Mesenchymal stem cell (in vitro differentiated cells and primary cell): ENCODE measurements at places on chromosomes 6 and 20.
A peak's percentile ranks its signal among the peaks of the same experiment; 100 is the strongest.

- DNase-seq, result no peak
These were observed 29.9 kb upstream of the PRDM1 start for GRCh38 chr6:106056060-106056745.

DNA sequence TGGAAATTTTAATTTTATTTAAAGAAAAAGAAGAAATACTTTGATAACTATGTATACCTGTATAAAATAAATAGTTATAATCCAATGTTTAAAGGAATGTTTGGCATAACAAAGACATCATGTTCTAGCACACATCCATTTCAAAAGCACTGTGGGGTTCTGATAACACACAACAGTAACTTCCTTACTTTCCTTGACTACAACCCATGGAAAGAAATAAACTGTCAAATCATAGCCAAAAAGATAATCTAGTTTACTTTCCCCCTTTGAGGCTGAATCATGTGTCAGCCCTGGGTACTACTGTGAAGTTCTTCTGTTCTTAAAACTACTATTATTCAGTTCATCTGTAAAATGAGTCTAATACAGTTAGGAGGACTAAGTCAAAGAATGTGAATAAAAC lies 61.4 kb upstream of the PKIB start:
- DNase-seq, result no peak

DNA sequence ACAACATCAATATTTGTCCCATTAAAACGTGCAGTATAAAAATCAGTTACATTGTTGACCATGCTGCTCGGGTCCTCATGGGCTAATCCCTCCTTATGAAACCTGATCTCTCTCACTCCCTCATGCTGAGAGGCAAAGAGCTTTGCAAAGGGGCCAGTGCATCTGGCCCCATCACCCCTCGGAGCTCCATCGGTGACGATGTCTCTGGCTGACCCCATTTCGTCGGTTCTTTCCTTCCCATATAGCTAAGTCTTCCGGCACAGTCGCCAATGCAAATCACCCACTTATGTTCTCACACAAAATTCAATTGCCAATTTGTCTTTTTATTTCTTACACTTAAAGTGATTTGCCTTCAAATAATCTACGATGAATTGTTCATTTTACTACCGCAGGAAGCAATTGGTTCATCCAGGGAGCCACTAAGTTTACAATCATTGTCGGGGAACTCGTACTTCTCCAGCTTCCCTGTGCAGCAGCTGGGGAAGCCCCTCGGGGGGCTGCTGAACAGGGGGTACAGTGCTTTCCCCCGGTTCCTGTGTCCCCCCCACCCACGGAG lies 199.8 kb upstream of the CDH4 start:
- no peak for DNase-seq

DNA sequence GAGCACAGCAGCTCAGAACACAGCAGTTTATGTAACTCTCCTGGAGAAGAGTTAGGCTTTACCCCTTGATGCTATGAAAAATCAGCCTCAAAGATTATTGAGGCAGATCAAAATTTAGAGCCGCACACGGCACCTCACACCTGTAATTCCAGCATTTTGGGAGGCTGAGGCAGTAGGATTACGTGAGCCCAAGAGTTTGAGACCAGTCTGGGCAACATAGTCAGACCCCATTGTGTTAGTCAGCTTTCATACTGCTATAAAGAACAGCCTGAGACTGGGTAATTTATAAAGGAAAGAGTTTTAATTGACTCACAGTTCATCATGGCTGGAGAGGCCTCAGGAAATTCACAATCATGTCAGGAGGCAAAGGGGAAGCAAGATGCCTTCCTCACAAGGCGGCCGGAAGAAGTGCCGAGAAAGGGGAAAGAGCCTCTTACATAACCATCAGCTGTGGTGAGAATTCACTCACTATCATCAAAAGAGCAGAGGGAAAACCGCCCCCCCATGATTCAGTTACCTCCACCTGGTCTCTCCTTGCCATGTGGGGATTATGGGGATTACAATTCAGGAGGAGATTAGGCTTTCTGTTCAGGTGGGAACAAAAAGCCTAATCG lies 87.7 kb downstream of the SGK1 start:
- no peak for DNase-seq

GRCh38 chr6:13431861-13432465 lies 55.4 kb downstream of the GFOD1 start:
- peak; percentile 60 for DNase-seq
